ENCODE measurements at places on chromosomes 7 and 10.

DNA sequence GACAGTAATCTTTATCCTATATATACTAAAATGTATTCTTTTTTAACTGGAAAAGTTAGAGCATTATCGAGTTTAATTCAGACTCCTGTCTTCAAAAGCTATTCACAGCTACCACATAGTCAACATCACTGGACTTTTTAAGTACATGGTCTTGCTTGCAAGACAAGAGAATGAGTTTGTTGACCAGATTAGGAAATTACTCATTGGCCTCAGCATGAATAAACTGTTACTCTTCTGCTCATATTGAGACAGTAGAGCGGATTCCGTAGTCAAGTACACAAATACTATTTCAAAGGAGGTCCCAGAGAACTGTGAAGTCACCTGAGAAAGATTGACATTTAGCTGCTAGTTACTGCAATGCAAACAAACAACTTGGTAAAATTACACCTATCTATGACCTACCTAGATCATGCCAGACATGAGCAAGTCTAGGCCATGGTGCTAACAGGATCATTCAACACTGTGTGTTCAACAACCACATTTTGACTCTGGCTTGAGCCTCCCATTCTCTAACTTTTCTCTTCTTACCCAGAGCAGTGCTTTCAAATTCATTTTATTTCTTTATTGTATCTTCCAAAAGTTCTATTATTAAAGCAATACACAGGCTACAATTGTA, 280.9 kb downstream of the NEBL start:
- DNase-seq: no peak

GRCh38 chr7:36390199-36391090, 783 bp downstream of the ANLN start:
- DNase-seq: peak; percentile 88

DNA sequence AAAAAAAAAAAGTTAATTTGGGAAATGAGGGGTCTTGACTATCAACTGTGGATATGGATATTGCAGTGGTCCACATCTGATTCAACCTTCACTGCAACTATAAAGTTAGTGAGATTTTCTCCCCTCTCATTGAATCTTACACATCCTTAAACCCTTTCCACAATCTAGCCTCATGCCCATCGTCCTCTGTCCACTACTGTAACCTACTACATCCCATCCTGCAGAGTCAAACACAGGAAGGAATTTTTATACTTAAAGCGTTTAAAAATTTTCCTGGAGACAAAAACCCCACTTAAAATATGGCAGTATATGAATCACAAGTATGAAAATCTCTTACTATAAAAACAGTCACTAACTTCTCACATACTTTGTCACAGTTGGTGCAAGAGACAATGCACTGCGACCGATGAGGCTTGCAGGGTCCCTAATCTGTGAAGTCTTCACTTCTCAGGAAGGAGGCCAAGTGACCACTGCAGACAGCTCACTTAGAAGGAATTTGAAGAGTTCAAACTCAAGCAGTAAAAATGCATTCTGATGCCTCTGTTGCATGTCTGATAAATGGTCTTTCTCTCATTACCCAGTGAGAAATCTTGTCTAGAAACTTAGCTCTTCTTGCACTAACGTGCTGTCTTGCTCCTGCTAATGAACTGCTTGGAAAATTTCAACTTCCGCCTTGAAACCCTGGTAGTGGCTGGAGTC, 50.3 kb upstream of the ST8SIA6 start:
- DNase-seq: no peak

DNA sequence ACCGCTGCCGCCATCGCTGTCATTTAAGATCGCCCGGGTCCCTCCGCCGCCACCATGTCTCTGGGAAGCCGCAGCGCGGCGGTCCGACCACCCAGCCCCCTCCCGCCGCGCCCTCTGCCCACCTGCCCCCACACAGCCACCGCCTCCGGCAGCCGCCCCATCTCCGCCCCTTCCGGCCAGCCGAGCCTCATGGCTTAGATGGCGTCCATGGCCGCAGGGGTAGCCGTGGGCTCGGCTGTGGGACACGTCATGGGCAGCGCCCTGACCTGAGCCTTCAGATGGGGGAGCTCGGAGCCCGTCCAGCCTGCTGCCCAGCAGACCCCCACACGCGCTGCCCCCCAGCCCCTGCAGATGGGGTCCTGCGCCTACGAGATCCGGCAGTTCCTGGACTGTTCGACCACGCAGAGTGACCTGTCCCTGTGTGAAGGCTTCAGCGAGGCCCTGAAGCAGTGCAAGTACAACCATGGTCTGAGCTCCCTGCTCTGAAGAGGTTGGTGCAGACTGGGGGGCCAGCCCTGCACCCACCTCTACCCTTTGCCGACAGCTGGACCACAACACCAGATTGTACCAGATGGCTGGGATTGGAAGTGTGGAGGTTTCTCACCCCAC, 38.0 kb upstream of the TARP start:
- no peak for DNase-seq

DNA sequence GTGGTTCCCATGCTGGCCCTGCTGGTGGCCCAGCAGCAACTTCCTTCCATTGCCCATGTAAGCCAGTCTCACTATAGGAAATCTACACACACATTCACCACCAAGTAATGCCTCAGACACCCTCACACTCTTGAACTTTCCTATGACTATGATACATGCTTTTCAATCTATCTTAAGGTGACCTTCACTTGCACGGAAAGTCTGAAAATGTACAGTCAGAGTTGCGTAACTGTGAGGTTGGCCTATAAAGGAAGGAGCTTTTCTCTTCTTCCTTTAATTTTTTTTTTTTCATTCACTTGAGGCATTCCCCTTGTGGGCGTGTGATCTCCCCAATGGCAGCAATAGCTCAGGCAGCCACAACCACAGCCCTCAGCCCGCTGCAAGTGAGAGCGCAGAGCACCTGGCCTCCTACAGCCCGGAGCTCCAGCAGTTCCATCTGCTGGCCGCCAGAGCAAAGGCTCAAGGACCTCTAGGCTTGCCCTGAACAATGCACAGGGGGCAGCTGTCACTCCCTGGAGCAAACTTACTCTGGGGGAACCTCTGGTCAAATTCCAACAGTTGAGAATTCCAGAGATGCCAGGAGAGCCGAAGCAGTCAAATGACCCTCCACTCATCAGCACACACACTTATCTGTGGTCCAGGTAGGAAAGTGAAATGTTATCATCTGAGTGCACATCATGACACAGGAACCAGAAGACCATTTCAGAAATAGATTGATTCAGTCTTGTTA, 123.1 kb upstream of the ADO start:
- no peak for DNase-seq

- no peak for DNase-seq
Measured at GRCh38 chr7:42151309-42151708, 85.7 kb downstream of the GLI3 start.

DNA sequence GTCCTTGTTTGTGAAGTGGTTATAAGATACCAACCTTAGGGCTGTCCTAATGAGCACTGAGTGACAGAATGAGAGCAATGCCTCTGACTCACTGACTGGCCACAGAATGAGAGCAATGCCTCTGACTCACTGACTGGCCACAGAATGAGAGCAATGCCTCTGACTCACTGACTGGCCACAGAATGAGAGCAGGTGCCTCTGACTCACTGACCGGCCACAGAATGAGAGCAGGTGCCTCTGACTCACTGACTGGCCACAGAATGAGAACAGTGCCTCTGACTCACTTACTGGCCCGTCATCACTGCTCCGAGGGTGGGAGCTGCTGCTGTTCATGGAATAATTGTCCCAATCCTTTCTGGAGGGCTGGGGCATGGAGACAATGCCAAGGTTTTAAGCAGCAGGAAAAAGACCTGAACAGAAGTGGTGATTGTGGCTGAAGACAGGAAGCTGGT, 265.2 kb upstream of the PPP2R2D start:
- DNase-seq: no peak

GRCh38 chr7:77453531-77453930, 37.4 kb upstream of the GSAP start:
- DNase-seq: peak; percentile 55

DNA sequence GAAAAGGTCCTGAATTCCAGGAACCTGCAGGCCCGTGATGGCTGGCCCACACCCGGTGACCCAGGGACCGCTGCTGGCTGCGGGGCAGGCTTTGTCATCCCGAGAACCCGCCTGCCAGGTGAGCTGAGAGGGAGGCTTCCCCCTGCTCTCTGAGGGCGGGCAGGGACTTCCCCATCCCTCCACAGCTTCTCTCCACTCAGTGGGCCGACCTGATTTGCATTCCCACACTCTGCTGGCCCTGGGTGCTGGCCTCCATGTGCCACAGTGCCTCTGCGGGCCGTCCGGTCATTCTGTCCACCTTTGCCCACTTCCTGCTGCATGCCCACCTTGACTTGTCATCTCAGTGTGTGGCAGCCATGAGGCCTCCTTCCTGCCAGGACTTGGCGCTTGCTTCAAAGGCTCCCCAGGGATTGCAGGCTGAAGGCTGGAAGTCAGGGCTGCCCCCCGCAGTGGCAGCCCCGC, 35.3 kb downstream of the PALD1 start:
- DNase-seq: no peak

- no peak for DNase-seq
Measured at GRCh38 chr7:23615331-23615730, 18.1 kb downstream of the CCDC126 start.

- no peak for DNase-seq
Measured at GRCh38 chr7:82841828-82842227, 320.9 kb downstream of the PCLO start.

- no peak for DNase-seq
Measured at GRCh38 chr10:44419790-44420549, 35.1 kb upstream of the CXCL12 start.

DNA sequence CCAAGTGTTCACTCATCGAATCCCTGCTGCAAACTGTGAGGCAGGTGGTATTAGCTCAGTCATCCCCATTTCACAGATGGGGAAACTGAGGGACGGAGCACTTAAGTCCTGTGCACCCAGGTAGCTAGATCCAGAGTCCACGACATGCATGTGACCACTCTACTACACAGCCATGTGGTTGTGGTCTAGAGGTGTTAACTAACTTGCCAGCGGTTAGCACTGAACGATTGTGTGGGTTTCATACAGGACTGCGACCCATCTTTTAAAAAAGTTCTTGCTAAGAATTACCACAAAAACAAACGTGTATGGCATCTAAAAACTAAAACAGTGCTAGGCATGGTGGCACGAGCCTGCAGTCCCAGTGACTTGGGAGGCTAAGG, 16.1 kb upstream of the ABCC2 start:
- no peak for DNase-seq

DNA sequence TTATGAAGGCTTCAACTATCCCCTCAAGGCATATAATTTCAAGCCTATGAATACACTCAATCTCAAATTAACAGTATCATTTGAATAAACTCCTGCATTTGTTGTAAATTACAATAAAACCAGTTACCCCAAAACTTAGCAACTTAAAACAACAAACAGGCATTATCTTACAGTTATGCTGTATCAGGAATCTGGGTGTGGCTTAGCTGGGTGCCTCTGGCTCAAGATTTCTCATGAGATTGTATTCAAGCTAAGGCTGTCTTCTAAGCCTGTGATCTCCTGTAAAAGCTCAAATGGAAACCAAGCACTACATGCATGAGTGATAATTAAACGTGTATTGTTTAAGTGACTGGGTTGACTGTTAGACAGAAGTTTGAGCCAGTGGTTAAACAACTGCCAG, 341.0 kb upstream of the PHF14 start:
- DNase-seq: no peak

- no peak for DNase-seq
Measured at GRCh38 chr7:31002256-31002655, 38.5 kb downstream of the GHRHR start.

DNA sequence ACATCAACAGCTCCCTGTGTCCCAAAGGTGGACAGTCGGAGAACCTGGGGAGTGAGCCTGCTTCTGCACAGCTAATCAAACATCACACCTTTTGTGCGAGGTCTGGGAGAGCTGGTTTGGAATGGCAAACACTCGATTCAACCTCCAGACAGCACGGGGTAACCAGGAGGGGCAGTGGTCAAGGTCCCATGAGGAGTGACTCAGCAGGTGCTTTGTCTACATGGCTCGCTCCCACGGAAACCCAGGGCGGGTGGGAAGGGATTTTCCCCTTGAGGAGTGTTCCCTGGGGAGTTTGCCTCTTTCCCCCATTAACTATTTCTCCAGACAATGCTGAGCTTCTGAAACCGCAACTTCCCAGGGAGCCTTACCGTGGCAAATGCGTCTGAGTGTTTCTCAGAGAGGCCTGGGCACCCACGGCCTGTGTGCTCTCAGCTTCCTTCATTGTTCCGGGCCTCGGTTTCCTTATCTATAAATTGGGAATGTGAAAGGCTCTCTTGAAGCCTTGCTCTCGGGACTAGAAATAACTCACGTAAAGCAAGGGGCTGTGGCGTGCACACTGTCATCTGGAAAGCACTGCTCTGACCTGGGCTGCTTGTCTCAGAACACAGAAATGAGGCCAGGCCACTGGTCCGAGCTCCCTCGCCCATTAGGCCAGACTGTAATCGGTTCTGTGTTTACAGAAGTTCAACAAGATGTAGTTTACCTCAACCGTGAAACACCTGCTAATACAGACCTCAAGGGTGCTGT, 14.0 kb upstream of the GTPBP4 start:
- no peak for DNase-seq

DNA sequence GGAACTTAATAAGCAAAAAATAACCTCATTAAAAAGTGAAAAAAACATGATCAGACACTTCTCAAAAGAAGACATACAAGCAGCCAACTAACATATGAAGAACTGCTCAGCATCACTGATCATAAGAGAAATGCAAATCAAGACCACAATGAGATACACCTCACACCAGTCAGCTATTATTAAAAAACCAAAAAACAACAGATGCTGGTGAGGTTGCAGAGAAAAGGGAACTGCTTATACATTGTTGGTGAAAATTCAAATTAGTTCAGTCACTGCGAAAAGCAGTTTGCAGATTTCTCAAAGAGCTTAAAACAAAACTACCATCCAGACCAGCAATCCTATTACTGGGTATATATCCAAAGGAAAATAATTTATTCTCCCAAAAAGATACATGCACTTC, 513.3 kb downstream of the MDFIC start:
- DNase-seq: no peak

DNA sequence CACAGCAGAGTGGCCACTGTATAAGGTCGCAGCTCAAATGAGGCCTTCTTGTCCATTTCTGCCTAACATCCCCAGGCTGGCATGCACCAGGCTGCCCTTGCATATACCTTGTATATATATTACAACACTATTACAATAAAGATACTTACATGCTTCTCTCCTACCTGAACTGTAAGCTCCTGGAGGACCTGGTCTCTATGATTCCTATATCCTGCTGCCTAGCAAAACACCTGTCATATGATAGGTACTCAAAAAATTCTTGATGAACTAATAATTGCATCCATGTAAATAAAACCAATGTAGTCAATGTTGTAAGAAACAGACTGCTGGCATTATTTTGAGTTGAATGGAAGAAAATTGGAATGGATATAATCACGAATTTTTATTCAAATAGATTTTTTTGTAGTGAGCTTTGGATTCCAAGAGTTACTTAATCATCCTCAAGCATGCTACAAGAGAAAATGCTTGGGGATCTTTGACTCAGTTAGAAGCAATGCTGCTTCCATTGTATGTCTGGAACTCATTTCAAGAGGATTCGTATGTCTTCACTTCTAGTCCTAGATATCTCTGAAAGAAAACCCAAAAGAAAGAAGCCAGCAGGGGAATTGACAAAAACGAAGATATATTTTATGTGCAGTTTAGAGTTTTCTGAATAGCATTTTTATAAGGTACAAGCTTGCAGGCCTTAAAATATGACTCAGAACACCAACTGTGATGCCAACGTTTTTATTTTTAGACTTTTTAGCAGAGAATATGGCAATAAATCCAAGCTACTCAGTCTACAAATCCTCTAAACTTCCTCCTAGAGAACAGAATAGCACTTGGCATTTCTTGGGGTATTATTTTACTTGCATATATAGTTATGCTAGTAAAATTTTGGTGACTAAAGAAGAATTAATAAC, 53.1 kb downstream of the OSBPL3 start:
- no peak for DNase-seq

All from endothelial cell of umbilical vein (primary cell).